Activated T-cell treated with anti-CD3 and anti-CD28 coated beads, Interleukin-2, amount 50 U/mL, for 24 hours (primary cell): ENCODE measurements at places on chromosomes 2 and 18.

- DNase-seq: no peak
Observed at GRCh38 chr18:79626905-79627749, 52.5 kb upstream of the CTDP1 start.

GRCh38 chr2:96537734-96538486, 1.4 kb downstream of the ARID5A start:
- DNase-seq: peak; percentile 69

DNA sequence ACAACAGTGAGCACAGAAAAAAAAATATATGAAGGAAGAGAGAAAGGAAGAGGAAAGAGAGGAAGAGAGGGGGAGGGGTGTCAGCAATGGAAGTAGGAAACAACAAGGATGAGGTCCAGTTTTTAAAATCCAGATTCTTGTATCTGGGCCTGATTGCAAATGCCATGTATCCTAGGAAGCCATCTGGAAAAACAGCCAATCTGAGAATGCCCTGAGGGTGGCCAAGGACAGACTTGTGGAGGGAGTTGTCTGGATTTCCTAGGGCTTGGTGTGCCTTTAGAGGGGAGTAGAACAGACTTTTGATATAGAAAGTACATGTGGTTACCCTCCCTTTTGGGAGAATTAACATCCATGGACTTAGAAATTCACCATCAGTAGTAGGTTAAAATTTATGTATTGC, 47.1 kb downstream of the PRKCE start:
- DNase-seq: no peak

DNA sequence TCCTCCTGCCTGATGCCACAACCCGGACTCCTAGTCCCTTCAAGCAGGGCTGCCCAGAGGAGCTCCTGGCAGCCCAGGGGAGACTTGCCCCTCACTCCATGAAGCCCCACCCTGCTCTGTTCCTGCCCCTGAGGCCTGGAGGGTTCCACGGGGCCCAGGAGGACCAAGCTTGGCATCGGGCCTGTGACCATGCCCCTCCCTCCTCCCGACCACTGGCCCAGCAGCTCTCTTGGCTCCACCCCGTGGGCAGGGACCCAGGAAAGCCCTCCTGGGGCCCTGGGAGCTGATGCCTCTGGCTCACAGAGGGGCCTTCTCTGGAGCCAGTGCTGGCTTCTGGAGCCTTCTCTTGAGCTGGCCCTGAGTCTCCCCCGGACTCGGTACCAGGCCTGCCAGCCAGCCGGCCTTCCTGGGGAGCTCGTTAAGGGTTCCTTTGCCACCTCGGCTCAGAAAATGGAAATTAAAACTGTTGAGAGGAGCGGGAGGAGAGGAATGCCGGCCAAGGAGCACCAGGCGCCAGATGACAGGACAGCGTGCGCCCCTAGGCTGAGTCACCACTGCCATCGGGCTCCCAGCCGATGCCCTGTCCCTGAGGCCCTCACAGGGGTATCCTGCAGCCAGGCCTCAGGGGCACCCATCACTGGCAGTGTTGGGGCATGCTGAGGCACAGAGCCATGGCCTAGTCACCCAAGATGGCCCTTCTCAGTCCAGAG, 40.6 kb upstream of the SNED1 start:
- peak; percentile 17 for DNase-seq

DNA sequence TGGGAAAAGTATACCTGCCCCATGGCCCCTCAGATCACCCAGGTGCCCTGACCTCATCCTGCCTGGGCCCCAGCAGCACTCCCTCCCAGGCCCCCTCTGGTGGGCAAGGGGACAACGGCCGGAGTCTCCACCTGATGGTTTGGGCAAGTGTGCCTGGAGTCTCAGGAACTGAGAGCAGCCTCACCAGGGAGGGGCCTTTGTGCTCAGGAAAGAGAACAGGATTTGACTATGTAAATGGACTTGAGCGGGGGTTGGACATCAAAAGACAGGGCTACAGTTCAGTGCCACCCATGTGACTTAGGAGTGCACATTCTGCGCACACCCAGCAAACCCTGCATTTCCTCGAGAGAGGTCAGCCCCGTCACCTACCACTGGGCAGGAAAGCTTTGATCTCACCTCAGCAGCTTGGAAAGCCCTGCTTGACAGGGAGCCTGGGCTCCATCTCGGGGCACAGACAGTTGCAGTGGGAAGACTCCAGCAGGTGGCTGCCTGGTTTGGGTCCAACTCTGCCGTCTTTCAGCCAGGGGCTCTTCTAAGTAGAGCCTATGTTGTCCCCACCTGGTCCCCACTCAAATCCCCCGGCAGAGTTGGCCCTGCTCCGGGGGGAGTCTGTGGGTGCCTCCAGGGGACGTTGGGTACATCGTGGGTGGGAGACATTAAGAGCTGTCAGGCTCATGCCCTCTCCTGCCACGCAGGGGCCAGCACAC, 3.3 kb downstream of the INPP5D start:
- peak; percentile 43 for DNase-seq

DNA sequence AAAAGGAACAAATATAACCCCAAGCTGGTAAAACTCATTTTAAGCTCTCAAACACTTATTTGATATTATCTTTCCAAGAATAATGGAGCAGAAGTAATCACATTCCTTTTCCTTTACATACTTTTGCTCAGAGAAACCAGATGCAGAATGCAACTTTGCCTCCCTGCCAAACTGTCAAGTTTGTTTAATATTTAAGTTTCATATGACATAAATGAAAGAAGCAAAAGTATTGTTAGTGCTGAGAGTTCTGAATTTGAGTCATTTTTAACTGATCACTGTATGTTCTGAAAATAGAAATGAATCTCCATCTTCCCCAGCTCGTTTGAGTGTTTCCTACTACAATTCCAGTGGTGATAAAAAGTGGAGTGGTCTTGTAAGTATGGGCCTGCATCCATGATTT, 423.4 kb downstream of the PID1 start:
- DNase-seq: no peak

DNA sequence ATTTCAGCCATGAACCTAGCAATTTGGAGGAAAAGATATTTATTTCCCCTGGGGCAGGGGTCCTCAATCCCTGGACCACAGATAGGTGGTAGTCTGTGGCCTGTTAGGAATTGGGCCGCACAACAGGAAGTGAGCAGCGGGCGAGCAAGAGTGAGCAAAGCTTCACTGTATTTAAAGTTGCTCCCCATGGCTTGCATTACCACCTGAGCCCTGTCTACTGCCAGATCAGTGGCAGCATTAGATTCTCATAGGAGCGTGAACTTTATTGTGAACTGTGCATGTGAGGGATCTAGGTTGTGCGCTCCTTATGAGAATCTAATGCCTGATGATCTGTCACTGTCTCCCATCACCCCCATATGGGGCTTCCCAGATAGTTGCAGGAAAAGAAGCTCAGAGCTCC, 127.6 kb downstream of the ICOS start:
- DNase-seq: no peak

GRCh38 chr2:162060532-162060931, 13.5 kb downstream of the DPP4 start:
- no peak for DNase-seq

DNA sequence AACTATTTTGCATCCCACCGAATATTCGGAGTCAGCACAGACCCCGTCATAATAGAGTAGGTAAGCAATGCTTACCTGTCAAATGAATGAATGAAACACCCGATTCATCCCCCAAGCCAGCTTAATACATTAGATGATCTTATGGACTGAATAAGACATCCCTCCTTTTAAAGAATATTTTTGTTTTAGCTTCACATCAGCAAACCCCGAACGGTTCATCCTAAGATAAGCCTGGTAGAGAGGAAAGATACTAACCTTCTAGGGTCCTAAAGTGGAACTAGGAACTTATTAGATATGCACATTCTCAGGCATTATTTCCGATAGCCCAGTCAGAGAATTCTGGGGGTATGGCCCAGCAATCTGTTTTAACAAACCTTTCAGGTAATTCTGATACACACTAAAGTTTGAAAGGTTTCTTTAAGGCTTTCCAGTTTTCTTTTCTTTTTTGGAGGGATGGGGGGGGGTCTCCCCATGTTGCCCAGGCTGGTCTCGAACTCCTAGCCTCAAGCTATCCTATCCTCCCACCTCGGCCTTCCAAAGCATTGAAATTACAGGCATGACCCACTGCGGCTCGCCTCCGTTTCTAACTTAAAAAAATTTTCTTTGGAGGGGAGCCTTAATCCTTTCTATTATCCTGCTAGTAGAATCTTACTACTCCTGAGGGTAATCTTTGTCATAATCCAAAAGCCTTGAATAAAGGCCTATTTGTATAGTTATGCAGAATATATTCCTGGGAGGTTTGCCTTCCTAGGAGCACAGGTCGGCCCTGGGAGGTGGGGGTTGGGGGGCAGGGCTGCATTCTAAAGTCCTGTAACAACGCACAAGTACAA, 1.0 kb upstream of the ACTR3 start:
- DNase-seq: no peak

GRCh38 chr2:40457837-40458236, 5.9 kb upstream of the SLC8A1 start:
- no peak for DNase-seq

DNA sequence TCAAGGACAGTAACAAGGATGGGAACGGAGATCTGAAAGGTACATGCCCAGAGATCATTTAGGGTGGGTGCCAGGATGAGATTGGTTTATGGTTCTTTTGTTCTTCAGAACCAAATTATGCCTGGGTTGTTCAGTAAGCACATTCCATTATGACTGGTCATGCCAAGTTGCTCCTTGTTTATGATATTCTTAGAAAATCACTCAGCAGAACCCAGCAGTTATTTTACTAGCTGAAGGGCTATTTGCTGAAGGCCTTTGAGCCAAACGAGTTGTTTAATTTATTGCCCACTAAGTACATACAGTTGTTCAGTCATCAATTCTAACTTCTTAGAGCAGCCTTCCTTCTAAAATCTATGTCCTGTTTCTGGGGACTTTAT, 635 bp downstream of the SLC3A1 start:
- DNase-seq: no peak

DNA sequence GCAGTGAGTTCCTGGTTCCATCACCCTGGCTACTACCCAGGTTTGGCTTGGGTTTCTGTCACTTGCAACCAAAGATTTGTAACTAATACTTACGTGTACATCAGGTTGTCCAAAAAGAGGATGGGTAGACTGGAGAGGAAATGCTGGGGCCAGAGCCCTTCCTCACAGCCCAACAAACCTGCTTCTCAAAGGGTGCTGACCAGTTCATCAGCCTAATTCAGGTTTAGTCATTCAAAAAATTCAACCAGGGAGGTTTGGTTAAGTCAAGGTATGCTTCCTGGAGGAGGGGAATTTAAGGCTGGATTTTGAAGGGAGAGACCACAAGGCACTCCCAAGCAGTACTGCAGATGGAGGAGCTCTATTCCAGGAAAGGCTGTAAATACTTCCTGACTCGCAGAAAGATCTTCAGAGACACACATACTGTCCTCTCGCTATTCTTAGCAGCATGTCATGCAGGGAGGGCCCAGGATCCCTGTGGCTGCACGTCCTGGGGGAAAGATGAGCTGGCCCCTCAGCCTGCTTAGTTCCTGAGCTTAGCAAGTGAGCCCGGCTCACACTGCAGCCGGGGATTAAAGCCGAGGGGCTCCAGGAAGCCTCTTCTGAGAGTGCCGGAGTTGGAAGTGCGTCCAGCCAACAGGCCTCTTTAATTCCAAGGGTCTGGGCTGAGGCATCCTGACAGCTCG, 40.0 kb upstream of the BIN1 start:
- DNase-seq: no peak

- DNase-seq: no peak
Observed at GRCh38 chr18:78240627-78241252, 738.9 kb upstream of the SALL3 start.

DNA sequence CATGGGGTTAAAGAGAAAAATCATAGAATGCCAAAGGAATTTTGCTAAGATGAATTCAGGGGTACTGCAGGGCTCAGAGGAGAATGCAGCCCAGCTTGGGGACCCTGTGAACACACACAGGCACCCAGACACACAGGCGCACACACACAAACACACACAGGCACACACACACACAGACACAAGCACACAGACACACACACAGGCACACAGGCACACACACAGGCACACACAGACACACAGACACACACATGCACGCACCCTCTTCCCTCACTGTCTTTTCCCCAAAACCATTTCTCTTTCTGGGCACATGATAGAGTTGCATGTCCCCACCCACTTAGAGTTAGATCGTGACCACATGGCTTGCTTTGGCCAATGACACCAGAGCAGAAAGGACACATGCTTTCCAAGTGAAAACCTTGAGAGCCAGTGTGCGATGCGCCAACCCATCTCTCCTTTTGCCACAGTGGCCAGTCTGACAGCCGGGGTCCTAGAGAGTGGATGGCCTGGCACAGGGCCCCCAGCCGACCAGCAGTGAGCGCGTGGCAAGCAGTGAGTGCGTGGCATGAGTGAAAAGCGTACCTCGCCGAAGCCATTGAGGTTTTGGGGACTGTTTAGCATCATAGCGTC, 163.3 kb downstream of the KLHL29 start:
- no peak for DNase-seq

DNA sequence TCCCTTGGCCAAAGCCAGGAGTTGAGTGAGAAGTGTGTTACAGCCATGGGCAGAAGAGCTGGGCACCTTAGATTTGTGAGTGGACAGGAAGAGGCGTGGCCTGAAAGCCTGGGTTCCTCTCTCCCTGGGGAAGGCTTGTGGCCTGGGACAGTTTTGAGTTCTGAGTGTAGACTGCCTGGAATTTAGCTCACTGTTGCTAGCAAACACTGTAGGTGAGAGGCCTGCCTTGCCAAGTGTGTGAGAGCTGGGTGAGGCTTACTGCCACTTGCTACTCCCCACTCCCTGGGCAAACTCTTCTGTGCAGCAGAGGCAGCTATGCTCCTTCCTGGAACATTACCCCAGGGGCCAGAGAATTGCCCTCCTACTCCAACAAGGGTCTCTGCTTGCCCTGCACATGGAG, 150.0 kb upstream of the GALNT5 start:
- DNase-seq: no peak

DNA sequence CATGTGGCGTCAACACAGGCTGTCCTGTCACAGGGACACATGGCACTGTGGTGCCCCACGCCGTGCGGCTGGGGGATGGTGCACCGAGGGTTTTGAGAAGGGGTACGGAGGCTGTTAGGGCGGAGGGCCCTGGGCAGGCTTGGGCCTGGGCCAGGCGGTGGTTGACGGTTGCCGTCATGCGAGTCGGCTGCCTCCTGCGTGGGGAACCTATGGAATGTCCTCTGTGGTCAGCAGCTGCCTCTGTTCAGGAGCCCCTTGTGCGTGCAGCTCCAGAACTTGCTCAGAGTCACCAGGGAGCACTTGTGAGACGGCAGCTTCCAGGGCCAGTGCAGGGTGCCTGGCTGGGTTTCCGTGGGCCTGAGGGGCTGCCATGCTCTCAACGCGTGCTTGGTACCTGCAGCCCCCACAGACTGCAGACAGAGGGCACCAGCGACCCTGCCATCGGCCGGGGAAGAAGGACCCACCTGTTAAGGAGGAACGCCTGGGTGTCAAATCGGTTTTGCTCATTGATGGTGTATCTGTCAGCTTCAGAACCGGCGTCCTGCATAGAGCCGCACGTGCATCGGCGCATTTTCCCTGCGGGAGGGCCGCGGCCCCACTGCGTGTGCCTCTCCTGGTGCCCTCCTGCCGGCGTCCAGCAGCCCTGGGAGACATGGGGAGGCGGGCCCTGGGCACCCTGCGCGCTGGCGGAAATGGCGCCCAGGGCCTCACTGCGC, 10.0 kb upstream of the D2HGDH start:
- DNase-seq: no peak

GRCh38 chr2:33015421-33016142, 68.8 kb downstream of the LTBP1 start:
- DNase-seq: no peak
